ENCODE measurements at places on chromosomes 5 and 9.

DNA sequence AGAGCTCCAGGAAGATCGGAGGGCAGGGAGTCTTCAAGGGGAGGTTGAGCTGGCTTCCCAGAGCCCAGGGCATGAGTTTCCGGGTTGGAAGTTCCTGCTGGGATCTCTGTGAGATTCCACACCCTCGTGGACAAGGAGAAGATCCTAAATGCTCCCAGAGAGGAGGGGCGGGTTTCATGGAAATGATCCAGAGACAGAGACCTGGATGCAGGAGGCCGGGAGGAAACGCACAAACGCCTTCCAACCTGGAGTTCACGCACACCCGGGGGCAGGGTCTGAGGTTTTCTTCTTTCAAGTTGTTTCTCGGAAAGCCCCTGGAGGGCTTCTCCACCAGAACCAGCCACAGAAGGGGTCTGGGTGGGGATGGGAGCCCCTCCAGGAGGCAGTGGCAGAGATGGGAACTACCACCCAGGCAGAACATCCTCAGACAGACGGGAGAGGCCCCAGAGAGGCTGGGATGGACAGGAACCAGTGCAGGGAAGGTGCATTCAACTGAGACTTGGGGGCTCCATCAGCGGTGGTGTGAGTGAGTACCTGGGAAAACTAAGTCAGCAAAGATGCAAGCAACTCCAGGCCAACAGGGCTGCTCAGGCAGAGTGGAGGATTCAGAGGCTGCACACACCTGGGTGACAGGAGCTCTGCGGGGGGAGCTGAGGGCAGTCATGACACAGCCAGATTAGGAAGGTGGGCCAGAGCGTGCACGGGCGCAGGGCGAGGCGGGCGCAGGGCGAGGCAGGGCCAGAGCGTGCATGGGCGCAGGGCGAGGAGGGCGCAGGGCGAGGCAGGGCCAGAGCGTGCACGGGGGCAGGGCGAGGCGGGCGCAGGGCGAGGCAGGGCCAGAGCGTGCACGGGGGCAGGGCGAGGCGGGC, 52.1 kb upstream of the EXOC3 start:
- DNase-seq: no peak

DNA sequence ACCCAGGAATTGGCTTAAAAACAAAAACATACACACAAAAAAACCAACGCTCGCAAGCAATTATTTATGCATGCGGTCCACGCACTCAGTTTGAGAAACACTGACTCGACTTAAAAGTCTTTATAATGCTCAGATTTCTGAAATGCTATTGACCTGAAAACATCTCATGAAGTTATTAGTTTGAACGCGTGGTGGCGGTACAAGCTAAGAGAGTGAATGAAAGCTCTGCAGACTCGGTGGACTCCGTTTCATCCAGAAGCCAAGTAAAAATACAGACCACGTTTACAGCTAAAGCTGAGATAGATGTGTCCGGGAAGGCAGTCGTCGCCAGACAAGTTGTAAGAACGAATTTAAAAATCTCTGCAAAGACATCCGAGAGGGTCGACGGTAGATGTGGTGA, at the start of gene PCDHB6:
PCDHB6 (plus strand) TSS at position 246 of the 400 bp plus-strand sequence. CDS start 201 bp downstream, outside the sequence.
- no peak for DNase-seq

DNA sequence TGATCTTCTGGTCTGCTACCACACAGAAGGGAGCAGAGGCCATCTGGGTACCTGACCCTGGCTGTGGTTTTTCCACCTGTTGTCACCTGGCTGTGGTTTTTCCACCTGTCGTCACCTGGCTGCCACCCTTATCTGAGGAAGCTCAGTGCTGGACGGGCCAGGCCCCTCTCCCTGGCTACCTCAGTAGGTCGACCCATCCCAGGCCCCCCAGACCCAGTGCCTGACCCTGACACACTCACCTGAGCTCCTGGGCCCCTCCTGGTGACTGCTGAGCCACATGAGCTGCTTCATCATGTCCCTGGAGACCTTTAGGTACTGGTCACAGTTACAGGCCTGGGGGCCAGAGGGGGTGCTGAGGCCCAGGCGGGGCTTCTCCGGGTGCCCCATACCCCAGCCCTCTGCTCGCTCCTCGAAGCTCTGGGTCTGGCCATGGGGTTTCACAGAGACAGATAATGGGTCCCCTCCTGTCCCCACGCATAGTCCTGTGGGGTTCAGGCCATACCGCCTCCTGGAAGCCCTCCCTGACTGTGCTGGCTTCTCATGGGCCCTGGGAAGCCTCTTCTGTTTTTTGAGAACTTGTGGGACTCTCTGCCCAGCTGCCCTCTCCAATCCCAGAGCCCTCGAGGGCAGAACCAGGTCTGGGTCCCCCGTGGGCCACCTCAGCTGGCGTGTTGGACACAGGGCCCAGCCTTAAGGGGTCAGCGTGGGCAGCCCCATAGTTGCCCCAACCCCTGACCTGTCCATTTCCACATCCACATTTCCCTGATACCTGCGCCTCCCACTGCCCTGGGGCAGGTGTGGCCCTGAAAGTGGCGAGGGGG, 7.5 kb upstream of the NRARP start:
- no peak for DNase-seq

GRCh38 chr5:131947445-131947844, 2.0 kb upstream of the MEIKIN start:
- DNase-seq: no peak

DNA sequence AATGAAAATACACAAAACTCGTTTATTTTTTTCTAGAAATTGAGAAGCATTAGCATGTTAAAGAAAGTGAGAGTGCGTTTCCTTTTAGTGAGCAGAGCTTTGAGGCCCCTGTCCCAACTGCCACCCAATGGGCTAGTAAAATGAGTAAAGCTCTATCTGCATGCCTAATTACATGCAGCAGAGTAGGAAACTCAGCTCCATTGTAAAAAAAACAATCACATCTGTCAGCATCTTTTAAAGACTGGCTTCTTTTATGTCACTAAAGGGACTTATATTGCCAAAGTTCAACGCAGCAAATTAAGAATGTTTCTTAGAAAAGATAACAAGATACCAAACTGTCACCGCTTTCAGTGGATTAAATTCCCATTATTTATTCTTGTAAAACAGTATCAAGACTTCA, 154.0 kb downstream of the SNCAIP start:
- no peak for DNase-seq

DNA sequence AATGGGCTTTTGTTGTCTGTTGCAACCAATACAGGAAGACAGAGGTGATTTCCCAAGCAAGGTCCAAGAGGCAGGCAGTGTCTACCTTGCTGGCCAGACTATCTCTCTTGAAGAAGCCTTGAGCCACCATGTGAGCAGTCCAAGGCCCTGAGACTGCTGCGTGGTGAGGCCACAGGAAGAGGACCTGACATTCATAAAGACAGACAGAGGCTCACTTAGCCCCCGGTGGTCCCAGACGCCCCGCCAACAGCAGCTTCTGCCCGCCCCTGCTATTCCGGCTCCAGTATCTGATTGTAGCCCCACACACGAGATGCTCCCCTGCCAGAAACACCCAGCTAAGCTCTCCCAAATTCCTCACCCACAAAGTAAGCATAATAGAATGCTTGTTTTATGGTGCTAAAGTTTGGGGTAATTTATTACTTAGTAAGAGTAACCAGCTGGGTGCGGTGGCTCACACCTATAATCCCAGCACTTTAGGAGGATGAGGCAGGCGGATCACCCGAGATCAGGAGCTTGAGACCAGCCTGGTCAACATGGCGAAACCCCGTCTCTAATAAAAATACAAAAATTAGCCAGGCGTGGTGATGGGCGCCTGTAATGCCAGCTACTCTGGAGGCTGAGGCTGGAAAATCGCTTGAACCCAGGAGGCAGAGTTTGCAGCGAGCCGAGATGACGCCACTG, 22.8 kb upstream of the FUBP3 start:
- no peak for DNase-seq

DNA sequence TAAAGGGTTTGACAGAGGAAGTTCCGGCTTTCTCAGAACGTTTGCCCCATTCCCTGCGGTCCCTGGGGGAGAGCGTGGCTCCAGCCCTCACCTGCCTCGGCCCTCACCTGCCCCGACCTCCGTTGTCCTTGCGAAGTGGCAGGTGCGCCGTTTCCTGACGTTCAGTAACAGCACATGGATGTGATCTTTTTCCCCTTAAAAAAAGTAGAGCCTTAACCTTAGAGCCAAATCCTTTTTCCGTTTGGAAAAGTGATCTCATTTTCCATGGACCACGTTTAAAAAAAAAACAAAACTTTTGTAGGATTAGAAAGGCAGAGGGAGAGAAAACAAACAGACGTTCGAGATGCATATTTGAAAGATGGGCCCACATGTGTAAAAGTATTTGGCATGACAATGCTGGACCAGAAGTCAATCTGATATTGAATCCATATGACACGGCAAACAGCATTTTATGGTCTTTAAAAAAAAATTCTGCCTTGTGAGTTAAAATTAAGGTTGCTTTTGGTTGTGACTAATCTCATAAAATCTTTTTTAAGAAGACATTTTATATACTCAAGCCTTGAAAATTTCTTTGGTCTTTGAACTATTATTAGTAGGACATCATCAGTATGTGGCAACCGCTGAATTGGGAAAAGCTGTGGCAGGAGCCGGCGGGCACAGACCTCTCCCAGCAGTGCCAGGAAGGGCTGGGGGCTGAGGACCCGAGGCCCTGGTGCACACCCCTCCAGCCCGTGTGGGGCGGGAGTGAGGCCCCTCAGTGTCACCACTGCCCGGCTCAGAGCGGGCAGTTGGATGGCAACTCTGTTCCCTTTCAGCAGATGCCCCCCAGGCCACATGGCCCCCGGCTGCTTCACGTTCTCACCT, 42.5 kb upstream of the EXOC3 start:
- DNase-seq: no peak

DNA sequence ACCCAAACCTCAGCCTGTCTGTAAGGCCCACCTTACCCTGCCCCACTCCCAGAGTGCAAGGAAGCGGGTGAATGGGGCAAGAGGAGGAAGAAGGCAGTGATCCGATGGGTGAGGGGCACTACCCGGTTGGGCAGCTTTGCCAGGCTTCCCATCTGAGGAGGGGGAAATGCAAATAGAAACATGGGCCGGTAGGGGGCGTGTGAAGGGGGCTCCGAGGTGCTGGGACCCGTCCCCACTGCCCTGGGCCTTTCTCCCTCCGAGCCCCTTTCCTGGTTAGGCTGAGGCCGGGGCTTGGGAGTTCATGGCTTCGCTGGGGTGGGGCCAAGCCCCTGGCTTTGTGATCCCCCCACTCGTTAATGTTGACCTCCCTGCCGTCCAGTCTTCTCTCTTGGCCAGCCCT, 23.6 kb upstream of the MYORG start:
- DNase-seq: no peak

GRCh38 chr9:6415266-6415665, 2.3 kb downstream of the UHRF2 start:
- no peak for DNase-seq

- DNase-seq: no peak
Measured at GRCh38 chr5:1810581-1811101, 9.4 kb downstream of the NDUFS6 start.

GRCh38 chr9:4803670-4804530, 11.2 kb downstream of the RCL1 start:
- no peak for DNase-seq

GRCh38 chr5:113050721-113051382, 74.3 kb downstream of the DCP2 start:
- DNase-seq: no peak

DNA sequence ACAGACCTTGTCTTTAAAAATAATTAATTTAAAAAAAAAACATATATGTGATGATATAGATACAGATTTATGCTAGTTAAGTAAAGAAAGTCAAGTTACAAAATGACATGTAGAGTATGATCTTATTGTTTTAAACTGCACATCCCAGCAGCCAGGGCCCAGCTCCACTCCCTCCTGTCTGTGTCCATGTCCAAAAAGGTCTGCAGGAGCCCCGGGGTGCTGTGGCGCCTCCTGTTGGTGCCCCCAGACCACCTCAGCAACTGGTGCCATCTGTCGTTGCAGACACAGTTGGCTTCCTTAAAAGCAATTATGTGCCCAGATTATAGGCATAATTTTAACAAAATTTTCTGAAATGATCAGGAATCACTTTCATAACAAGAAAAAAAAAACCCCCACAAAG, 33.3 kb downstream of the IPPK start:
- DNase-seq: no peak
